GM12878 (cell line): ENCODE measurements at places on chromosomes 3 and 15.

DNA sequence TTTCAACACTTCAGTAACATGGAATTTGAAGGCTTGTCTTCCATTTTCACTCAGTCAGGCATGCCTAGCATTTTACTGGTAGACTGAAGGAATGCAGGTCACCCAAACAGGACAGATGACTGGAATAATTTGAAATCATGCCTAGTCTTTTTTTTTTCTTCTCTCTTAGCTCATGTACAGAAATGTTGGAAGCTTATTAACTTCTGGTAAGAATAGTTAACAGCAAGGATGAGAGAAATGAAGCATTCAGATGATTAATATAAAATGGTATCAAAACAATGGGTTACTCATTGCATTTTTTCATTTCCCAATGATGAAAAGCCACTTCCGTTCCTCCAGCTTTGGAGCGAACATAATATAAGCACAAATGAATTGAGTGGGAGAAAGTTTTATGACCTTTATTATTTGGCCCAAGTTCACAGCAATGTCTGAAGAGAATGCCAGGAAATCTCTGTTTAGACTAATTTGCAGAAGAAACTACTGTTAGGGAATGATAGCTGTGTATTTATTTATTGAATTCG is 431.6 kb upstream of the RASGRP1 start:
- DNase-seq = no peak

DNA sequence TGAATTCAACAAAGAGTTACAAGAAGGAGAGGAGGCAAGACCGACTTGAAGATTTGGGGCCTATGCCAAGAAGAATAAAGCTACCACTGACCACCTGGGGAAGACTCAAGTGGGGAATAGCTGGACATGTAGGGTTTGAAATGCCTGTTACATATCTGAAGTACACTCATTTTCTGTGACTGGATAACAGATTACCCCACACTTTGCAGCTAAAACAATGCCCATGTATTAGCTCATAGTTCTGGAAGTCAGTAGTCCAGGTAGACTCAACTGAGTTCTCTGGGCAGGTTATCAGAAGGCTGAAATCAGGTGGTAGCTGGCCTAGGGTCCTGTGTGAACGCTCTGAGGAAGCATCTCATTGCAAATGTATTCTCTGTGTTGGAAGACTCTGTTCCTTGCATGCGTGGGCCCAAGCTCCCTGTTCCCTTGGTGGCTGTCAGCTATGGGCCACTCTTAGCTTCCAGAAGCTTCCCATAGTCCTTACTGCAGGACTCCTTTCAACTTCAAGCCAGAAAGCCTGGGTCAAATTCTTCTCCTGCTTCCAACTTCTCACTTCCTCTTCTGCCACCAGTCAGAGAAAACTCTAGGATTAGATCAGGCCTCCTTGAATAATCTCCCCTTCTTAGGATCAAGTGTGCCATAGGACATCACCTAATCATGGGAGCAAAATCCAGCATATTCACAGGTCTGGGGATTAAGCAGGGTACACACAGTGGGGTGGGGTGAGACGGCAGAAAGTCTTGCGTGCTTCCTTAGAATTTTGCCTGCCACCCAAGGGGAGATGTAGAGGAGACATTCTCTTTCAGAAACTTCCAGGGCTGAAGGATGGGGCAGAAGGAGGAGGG is 187.8 kb downstream of the SHQ1 start:
- DNase-seq = no peak

DNA sequence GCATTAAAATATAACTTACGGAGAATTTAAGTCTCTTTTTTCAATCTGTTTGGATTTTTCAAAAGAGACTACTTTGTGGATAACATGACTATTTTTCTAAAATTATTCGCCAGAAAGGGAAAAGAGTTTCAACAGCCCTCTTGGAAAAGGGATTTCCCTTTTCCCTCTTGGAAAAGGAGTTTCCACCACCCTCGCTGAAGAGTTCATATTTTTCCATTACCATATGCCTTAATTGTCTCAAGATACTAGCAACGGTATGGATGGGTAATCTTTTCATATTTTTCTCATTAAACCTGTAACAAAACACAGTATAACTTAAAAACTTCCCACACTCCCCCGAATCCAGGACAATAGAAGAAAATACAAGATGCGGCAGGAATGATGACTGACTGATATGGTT is 66.1 kb upstream of the SPATA12 start:
- no peak for DNase-seq

GRCh38 chr3:130658678-130659077 is 88.0 kb downstream of the PIK3R4 start:
- no peak for DNase-seq

GRCh38 chr3:13123765-13124164 is 50.5 kb upstream of the IQSEC1 start:
- DNase-seq = no peak

DNA sequence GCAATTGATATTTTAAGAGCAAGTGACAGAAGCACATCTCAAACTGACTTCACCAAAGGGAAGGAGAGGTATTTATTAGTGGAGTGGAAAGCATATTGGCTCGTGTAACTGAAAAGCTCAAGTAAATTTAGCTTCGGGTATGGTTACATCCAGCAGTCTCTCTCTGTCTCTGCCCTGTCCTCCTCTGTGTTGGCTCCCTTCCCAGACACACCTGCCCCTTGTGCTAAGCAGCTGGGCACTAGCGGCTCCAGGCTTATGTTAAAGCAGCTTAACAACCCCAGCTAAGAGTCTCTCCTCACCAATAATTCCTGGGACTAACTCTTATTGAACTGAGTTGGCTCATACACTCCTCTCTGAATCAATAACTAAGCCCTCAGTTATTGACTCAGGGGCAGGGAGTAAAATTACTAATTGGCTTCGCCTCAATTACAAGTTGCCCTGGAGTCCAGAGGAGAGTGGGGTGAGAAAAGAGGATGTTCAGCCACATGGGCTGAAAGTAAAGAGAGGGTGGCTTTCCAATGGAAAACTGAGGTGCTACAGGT is 12.8 kb upstream of the SH3BP5 start:
- no peak for DNase-seq

- no peak for DNase-seq
These were observed 7.8 kb downstream of the PLA2G4E start for GRCh38 chr15:42012928-42013482.

DNA sequence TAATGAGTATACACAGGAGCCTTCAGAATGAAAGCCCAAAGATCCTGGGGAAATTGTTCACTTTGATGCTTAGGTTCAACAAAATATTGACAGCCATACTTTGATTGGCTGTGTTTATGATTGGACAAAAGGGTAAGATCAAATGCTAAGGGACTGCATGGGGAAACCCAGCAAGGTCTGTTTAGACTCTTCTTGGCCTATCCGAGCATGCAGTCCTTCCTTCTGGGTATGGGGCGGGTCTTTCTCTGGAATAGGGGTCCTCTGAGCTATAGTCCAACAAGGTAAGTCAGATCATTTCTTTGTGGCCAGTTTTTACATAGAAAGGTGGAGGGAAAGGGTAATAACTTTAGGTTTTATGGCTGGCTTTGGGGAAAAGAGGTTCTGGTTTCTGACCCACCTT is 52.9 kb upstream of the ACKR4 start:
- DNase-seq = no peak

- DNase-seq = peak; percentile 74
These were observed 10.7 kb downstream of the B2M start for GRCh38 chr15:44722011-44722410.

GRCh38 chr3:39725321-39725720 is 84.1 kb upstream of the MYRIP start:
- no peak for DNase-seq

GRCh38 chr15:48590723-48591122 is 54.8 kb downstream of the FBN1 start:
- no peak for DNase-seq

GRCh38 chr15:41985236-41986160 is 13.1 kb upstream of the EHD4 start:
- DNase-seq = no peak

DNA sequence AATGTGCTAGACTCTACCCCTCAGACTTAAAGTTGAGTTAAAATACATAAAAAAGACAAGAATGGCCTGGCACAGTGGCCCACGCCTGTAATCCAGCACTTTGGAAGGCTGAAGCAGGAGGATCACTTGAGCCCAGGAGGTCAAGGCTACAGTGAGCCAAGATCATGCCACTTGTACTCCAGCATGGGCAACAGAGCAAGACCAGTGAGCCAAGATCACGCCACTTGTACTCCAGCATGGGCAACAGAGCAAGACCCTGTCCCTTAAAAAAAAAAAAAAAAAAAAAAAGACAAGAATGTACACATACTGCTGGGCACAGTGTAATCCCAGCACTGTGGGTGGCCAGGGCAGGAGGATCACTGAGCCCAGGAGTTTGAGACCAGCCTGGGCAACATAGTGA is 17.4 kb downstream of the DIS3L start:
- no peak for DNase-seq

DNA sequence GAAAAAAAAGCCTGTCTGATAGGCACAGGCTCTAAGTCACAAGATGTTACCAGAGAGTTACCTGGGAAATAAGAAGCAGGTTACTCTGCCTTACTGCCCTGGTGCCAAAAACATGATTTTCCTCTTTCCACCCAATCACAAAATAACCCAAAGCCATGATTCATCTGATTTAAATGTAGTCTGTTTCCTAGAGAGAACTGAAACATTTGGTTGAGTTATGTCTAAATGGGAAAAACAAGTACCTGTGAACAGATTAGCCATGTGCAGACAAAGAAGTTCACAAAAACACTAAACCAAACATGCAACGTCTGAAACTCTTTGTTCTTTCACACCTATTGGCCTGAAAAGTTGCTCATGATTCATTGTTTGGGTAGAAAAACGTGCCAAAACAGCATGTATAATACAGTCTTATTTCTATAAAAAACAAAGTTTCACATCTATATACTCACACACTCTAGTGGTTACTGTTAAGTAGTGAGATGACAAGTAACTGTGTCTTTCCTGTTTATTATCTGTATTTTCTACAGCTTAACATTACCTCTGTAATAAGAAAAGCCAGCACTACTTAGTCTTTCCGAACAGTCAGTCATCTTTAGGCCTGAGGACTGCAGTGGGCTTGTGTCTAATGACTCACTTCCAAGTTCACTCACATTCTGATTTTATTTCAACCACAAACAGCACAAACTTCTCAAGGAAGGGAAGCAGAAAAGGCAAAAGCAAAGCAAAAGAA is 30.2 kb downstream of the FAM174B start:
- peak; percentile 93 for DNase-seq

DNA sequence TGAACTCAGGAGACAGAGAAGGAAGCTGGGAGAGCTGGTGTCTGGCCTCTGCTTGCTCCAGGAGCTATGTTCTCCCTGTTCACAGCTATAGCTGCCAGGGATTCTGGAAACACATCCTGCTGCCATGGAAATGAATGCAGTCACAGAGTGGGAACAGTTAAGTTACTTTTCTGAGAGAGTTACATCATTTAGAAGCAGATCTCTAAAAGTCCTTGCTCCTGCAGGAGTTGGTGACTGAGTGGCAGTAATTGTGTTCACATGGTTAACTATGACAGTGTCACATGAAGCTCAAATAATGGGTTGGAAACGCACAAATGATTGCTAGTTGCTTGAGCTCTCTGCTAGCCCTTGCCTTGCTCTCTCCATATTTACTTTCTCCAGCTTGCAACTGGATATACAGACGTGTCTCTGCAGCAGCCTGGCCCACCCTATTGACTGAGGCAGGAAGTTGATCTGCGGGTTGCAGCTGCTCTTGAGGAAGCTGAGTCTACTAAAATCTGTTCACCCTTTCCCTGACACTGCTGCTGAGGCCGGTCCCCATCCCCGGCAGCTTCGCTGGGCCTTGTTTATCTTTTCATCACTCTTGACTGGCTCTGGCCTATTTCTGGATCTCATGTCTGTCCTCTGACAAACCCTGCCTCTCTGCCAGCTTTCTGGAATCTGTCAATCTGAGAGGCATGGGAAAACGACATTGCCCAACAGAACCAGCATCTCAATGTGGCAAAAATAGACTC is 16.7 kb upstream of the ISLR start:
- DNase-seq = no peak

DNA sequence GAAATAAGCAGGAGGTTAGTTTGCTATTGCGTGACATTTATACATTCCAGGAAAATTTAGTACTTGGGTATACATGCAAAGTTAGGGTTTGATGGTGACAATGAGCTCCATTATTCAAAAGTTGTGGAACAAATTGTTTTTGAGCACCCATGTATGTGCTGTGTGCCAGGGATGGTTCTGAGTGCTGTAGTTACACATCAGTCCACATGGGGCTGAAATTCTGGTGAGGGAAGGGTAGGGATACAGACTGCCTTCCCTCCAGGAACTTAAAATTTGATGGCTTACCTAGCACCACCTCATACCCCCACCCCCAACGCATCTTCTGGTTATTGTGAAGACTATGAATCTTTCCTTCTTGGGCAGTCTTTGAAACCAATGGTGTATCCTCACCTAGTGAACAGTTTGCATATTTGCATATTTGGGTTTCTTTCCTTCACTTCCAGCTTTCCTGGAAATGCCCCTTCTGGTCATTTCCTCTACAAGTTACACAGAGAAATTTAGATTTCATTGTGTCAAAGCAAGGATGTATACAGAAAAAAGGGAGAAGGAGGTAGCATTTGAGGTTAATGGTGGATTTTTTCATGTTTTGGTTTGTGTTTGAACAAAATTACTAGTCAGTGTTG is 222.0 kb upstream of the IL12A start:
- no peak for DNase-seq

DNA sequence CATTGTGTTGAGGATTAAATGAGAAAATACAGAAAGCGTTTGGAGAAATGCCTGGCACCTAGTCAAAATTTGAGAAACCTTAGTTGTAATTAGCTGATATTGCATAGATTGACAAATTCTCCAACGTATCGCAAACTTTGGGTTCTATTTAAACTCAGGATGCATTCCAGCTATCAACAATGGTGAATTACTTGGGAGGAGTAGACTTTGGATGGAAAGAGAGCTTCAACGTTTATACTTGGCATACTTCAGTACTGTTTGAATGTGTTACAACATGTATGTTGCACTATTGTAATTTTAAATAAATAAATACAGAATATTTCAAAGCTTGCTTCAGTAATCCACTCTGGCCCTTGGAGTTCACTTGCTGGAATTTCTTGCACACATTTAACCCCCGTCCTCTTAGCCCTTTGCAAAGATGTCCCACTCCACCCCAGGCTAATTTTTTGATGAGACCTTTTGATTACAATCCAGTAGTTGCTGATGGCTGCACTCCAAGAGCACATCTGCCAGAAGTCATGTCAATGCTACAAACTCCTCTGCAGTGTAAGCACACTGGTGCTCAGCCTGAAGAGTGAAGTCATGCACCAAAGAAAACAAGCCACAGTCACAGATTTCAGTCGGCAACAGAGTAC is 4.7 kb upstream of the DIS3L start:
- no peak for DNase-seq

GRCh38 chr3:46996689-46997452 is 17.4 kb downstream of the NBEAL2 start:
- DNase-seq = no peak

DNA sequence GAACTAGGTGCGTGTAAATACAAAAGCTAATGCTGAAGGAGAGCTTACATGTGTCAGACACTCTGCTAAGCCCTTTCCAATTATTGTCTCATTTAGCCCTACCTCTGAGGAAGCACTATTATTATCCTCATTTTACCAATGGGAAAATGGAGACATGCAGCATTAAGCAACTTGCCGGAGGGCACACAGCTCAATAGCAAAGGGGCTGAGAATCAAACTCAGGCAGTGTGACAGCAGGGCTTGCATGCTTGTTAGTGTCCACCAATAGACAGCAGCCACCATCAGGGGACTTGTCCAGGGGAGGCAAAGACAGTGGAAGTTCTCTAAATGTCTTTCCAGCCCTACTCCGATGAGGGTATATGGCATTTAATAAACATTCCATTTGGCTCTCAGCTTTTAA is 548.6 kb downstream of the MAGI1 start:
- DNase-seq = no peak

- peak; percentile 66 for DNase-seq
These were observed 7.2 kb upstream of the DYNC1LI1 start for GRCh38 chr3:32577581-32578556.

- peak; percentile 56 for DNase-seq
These were observed 179.9 kb upstream of the C2CD4B start for GRCh38 chr15:62344806-62345539.
